ENCODE measurements at places on chromosomes 16 and 17. TPM values are rescaled to one million over a fixed set of nuclear protein-coding genes. Genes with fewer than 3 reads are reported as not detected.

SLFN14 gene
- not detected for total RNA-seq

NLRP1 gene
- total RNA-seq: 19.8 TPM

KRT33A gene
- total RNA-seq: not detected

DNA sequence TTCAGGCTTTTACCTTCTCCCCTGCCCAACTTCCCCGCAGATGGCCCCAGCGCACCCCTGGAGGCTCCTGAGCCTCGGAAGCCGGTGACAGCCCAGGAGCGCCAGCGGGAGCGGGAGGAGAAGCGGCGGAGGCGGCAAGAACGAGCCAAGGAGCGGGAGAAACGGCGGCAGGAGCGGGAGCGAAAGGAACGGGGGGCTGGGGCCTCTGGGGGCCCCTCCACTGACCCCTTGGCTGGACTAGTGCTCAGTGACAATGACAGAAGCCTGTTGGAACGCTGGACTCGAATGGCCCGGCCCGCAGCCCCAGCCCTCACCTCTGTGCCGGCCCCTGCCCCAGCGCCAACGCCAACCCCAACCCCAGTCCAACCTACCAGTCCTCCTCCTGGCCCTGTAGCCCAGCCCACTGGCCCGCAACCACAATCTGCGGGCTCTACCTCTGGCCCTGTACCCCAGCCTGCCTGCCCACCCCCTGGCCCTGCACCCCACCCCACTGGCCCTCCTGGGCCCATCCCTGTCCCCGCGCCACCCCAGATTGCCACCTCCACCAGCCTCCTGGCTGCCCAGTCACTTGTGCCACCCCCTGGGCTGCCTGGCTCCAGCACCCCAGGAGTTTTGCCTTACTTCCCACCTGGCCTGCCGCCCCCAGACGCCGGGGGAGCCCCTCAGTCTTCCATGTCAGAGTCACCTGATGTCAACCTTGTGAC, 3.6 kb downstream of the MAPK7 start:
- no peak for DNase-seq

GRCh38 chr17:12667299-12667958, 1.7 kb downstream of the MYOCD start:
- peak; percentile 10 for DNase-seq

- DNase-seq: peak; percentile 68
Measured at GRCh38 chr17:41705271-41705991, 6.7 kb upstream of the GAST start.

DNA sequence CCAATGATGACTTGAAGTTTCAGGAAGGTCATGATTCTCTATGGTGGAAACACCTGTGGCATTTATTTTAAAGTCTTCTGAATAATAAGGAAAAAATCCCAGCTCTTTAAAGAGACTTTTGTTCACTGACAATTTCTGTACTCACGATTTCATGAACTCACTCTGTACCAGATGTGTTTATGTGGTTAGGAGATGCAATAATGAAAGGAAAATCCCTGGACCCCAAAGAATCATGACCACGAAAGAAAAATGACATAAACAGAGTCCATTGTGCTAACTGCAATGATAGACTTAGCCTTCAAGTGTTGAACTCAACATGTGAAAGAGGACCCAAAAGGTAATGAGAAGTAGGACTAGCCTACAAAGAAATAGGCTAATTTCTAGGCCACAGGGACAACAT, 947.5 kb downstream of the CDH11 start:
- no peak for DNase-seq

All from HT1080 (cell line).